ENCODE measurements at places on chromosomes 16 and 17.

DNA sequence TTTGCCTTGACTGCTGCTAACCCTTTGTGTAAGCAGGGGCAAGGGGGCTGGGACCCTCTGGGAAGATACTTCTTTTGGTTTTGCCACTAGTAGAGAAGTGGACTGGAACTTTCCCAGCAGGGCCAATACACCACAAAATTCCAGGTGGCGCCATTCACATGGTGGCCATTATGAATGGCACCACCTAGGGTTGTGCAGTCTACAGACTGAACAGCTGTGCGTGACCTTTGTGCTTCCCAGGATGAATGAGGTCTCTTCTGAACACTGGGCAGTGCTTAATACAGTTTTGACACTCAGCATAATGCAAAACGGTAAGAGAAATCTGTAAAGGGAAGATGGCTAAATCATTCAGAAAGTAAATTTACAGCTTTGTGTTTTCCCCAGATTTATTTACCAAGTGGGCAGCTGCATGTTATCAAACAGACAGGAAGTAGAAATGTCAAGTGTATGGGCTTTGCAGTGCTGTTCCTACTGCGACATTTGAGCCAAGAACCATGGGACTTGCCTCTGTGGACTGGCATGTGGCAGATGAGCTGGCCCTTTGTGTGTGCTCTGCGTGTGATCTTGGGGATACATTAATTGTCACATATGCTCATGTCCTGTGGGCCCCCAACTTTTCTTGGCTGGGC lies 9.2 kb downstream of the SYT17 start:
- no peak for DNase-seq

DNA sequence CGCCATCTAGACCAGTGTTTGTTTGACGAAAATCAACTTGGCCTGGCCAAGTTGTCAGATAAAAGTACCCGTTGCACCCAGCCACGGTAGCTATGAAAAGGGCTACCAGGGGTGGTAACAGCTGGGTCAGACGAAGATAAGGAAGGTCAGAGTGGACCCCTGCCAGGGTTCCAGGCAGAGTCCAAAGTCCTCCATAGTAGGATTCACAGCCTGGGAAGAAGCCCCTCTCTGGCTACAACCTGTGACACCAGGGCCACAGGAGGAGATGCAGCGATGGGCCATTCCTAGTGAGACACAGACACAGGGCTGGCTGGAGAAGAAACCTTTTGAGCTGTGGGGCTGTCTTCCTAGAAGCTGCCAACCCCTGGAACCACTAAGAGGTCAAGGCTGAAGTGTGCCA lies 39.3 kb downstream of the MEAK7 start:
- DNase-seq = no peak

DNA sequence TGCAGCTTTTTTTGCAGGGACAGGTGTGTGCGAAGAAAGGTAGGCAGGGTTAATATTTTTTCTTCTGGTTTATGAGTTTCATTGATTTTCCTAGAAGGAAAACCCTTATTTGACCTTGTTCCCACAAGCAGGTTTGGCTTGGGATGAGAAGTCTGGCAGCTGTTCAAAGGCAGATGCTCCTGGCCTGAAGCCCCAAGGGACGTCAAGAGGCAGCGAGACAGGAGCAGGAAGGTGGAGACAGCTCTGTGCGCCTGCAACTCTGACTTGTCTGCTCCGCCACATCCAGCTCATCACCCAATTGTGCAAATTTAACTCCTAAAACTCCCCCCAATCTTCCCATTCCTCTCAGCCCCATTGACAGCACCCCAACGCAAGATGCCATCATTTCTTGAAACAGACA lies 136.8 kb upstream of the XYLT1 start:
- DNase-seq = no peak

GRCh38 chr17:45087504-45087975 lies 26.4 kb downstream of the NMT1 start:
- no peak for DNase-seq

- no peak for DNase-seq
Measured at GRCh38 chr17:27956601-27957445, 63.7 kb upstream of the LYRM9 start.

DNA sequence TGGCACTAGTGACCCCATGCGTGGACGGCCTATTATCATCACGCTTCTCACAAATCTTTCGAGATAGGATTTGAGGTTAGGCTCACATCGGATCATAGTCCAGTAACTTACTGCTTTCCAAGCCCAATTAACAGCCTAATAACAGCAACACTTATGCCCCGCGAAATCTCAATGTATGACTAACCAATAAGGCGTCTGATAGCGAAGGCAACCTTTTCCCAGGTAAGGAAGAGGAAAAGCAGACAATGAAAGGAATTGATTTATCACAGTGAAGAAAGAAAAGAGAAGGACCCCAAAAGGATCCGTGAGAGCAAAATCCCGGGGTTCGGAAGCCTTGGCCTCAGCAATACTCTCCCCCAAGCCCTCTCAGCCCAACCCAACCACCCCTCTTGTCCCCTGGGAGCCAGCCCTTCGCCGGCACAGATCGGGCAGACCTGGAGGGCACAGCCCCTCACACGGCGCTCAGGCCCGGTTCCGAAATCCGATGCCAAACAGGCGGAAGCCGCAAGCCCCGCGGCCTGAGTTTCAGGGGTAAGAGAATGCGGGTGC lies 534 bp downstream of the GPATCH8 start:
- DNase-seq = no peak

DNA sequence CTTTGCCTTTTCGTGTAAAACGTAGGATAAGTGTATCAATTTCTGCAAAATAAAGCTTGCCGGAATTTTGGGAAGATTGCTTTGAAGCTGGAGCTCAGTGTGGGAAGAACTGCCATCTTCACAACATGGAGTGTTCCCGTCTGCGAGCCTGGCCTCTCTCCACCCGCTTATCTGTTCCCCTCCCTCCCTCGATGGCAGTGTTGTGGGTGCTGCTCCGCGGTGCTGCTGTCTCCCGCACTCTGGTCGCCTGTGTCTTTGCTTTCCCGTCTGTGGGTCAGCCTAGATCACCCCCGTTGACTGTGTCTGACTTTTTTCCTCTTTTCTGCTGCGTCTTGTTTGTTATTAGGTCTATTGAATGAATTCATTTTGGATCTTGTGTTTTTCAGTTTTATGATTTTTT lies 17.0 kb downstream of the ACSF3 start:
- no peak for DNase-seq

GRCh38 chr16:9061358-9061813 lies 30.1 kb upstream of the HAPSTR1 start:
- DNase-seq = no peak

DNA sequence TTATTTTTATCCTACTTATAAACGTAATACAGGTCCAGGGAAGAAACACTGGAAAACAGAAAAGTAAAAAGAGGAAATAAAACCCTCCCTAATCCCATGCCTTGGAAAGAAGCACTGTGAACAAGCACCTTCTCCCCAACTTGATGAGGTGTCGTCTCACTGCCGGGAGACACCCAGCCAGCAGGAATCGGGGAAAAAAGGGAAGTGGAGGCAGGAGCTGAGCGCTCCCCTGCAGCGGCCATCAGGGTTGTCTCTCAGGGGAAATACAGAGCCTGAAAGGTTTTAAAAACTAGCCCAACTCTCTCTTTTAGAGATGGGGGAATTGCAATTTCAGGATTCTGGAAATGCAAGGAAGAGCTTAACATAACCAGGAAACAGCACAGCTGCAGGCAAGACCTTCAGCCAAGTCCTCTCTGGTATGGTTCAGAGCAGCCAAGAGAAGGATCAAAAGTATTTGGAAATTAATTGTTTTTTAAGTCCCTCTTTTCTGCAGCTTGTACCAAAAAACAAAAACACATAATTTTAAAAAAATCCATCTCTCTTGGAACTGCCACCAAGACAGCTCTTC lies 96.3 kb upstream of the RCVRN start:
- no peak for DNase-seq

DNA sequence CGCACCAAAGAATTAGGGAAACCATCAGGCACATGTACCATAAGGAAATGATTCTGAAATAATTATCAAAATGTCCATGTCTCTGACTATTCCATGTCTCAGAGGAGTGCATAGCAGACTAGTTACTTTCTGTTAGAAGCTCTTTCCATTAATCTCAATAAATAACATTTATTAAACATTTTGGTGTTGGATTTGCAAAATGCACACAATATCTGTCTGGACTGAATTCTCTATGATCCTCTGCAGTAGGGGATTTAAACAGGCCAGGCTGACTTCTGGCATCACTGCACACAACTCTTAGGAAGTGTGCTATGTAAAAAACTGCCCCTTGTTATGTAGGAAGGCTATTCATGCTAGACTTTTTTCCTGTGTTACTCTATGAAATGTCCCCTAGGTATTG lies 283.3 kb upstream of the CDH5 start:
- no peak for DNase-seq

DNA sequence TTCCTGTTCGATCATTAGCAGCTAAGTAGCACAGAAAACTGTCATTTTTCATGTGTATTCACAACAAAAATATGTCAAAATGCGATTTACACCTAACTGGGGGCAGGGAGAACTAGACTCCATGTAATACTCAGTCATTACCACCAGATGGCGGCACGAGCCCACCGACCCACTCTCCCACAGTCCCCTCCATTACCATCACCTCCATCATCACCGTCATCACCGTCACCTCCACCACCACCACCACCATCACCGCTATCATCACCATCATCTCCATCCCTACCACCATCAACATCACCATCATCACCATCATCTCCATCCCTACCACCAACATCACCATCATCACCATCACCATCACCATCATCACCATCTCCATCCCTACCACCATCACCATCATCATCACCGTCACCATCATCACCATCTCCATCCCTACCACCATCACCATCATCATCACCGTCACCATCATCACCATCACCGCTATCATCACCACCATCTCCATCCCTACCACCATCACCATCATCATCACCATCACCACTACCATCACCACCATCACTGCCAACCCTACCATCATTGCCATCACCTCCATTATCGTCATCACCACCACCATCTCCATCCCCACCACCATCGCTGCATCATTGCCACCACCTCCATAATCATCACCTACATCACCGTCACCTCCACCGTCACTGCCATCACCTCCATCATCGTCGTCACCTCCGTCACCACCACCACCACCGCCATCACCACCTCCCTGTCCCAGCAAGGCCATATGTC lies 14.4 kb downstream of the NDUFAF8 start:
- no peak for DNase-seq

DNA sequence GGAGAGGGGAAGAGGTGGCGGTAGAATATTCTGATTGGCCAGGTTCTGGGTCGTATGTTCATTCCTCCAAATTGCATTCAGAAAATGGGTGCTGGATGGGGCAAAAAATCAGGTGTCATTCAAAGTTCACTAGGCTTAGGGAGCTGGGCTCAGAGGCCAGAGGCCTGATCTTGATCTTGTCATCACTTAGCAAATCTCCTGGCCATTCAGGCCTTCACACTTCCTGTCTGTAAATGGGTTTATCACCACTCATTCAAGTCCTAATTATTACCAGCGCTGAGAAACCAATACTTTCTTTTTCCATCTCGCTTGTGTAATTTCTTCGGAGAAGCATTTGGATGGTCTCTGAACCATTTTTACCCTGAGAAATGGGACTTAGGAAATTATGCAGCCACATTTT lies 50.8 kb downstream of the BMERB1 start:
- DNase-seq = no peak

DNA sequence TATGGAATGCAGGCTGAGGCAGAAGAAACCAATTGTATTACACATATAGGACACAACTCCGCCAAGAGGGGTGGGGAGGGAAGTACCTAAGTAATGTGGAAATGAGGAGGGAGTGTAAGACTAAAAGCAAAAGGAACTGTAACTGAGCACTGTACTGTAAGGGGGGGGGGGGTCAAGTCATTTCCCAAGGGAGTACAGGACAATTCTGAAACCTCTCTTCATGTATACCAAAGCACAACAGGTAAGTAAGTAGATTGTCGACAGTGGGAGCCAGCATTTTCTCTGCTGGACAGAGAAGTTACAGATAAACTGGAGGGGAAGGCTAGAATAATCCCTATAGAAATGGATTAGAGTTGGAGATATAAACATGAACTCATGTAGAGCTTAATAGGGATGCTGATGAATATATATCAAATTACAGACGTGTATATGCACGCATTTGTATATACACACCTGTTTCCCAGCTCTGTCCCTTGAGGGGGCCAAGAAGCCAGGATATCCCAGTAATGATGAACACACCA lies 6.4 kb downstream of the USP22 start:
- no peak for DNase-seq

- DNase-seq = no peak
Measured at GRCh38 chr17:29608986-29609385, 13.7 kb downstream of the CORO6 start.

- DNase-seq = no peak
Measured at GRCh38 chr16:23353440-23353839, 51.3 kb downstream of the SCNN1B start.

GRCh38 chr16:88479793-88480760 lies 27.0 kb downstream of the ZFPM1 start:
- no peak for DNase-seq

- no peak for DNase-seq
Measured at GRCh38 chr17:8105957-8106398, 12.3 kb downstream of the ALOXE3 start.

DNA sequence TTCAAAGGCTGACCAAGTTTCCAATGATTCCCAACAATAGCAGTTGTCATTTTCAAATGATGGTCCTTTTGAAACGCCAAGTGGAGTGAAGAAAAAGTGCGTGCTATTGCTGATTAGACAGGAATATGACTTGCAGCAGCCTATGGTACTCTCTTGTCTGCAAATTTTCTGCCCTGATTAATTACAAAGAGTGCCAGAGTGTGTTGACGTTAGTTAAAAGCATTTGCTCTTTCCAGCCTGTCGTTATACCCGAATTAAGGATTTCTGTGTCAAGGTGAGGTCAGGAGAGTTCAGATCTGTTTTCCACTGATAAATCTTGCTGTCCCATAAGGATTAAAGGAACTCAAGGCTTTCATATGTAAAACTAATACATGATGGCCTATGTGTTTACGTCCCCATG lies 75.0 kb upstream of the ADAMTS18 start:
- no peak for DNase-seq

- no peak for DNase-seq
Measured at GRCh38 chr17:76635659-76636360, 7.7 kb downstream of the ST6GALNAC1 start.

GRCh38 chr16:35131429-35131828 lies 1672.0 kb downstream of the TP53TG3F start:
- DNase-seq = no peak

DNA sequence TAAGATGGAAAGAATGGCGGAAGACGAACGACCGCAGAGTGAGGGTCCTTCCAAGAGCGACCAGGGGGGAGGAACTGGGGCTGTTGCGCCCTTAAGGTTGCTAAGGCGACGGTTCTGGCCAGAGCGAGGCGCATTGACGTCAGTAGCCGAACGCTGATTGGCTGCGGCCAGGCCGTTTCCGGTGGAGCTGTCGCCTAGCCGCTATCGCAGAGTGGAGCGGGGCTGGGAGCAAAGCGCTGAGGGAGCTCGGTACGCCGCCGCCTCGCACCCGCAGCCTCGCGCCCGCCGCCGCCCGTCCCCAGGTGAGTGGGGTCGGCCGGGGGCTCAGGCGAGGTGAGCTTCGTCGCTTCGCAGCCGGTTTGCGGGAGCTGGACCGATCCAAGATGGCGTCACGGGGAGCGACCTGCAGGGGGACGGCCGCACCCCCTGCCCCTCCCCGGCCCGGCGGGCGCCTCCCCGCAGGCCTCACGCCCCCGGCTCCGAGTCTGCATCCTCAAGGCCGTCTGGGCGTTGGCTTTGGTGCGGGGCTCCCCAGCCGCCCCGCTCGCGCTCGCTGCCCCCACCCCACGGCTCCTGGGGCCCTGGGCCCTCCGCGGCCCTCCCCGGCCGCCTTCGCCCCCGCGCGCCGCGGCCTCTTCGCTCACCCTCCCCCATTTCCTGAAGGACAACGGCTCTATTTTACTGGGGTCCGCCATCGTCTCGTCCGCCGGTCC lies at the start of gene PRKAR1A:
TSS of gene PRKAR1A (plus strand) at position 184 of the 713 bp plus-strand sequence. CDS start 2,970 bp downstream, outside the sequence.
- DNase-seq = peak; percentile 74

- no peak for DNase-seq
Measured at GRCh38 chr17:80443916-80444643, 29.1 kb downstream of the ENDOV start.

Data from kidney epithelial cell (primary cell).